T-cell (primary cell): ENCODE measurements at places on chromosomes 13 and 19. TPM values are rescaled to one million over a fixed set of nuclear protein-coding genes. Genes with fewer than 3 reads are reported as not detected.

DNA sequence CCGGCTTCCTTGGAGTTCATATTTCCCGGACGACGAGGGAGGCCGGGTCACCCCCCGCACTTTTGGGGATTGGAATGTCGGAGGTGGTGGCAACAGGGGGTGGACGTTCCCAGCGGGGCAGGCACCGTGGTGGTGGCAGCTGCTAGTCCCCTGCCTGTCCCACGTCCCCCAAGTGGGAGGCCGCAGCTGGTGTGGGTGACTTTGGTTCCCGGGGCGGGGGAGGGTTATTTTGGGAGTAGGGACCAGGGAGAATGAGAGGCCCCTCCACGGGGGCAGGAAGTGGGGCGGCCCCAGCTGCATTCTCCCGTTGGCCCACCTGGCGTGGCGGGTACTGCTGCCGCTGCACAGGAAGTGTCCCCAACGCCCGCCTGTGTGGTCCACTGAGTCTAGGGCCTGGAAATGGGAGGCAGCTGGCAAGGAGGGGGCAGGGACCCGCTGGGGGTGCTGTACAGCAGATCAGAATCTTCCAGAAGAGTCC lies 11.1 kb upstream of the PLIN3 start:
- no peak for DNase-seq

- DNase-seq: no peak
These were observed 57.3 kb downstream of the KLF2 start for GRCh38 chr19:16381756-16382401.

The NLRP9 gene
- total RNA-seq: not detected

The SHKBP1 gene
- total RNA-seq: 139 TPM

The NOSIP gene
- 173 TPM for total RNA-seq

GRCh38 chr19:12603714-12604113 lies 6.9 kb downstream of the ZNF490 start:
- DNase-seq: peak; percentile 30

DNA sequence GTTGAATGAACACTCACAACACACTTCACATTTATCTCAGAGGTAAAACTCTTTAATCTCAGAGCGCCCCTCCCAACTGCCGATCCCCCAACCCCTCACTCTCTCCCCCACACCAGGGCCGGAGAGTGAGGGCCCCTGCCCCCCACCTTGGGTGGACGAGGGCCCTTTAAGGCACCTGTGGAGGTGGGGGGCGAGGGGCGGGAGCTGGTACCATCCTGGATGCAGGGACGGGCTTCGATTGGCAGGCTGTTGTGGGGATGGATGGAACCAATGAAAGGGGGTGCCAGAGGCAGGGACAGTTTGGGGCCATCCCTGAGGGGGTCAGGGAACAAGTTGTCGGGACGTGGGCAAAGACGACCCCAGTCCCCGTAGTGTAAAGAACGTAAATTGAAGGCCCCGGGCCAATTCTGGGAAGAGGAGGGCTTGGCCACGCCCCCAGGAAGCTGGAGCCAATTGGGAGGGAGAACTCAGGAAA lies 1.7 kb upstream of the PNKP start:
- DNase-seq: no peak

GRCh38 chr19:16039081-16039480 lies 37.2 kb upstream of the TPM4 start:
- no peak for DNase-seq

DNA sequence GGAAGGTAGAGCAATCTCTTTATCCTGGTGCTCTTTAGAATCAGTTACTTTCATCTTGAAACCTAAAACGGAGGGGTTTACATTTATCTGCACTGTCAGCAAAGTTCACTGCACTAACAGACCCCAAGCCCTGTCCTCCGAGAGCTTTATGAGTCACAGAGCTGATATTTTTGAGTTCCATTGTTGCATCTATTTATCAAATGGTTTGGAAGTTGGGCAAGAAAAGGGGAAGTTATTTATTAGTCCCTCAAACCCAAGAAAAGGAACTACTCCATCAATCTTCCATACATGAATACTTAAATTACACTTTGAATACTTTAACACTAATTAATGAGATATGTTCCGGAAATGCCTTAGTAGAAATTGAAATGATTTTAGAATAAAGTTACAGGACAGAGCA lies 55.5 kb downstream of the EDNRB start:
- no peak for DNase-seq

- DNase-seq: no peak
These were observed 153.2 kb downstream of the USP12 start for GRCh38 chr13:27018344-27018861.

The RNF225 gene
- 0.49 TPM for total RNA-seq

DNA sequence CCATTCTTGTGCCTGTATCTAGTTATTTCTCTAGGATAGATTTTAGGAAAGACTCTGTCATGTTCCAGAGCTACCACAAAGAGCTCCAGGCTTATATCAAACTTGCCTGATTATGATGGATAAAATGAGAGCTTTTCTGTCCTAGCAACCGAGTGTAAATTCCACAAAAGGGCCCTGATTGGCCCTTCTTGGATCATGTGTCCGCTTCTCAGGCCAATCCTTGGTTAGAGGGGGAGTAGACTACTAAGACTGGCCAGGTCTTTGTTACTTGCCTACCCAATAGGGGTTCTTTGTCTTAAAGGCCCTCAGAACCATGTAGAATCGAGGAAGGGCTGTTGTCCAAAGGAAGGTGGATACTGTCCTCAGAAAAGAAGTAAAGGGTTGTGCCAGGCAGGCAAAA lies 2.4 kb downstream of the DHX34 start:
- no peak for DNase-seq

DNA sequence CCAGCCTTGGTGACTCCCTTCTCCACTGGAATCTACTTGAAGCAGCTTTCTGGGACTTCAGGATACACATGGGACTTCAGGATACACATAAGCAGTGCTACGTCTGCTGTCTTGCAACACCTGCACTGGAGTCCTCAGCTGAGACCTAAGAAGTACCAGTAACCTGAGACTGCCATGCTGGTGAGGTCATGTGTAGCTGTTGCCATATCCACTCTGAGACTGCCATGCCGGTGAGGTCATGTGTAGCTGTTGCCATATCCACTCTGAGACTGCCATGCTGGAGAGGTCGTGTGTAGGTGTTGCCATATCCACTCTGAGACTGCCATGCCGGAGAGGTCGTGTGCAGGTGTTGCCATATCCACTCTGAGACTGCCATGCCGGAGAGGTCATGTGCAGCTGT lies 937.9 kb downstream of the EFNB2 start:
- DNase-seq: no peak

The C1QTNF9B gene
- not detected for total RNA-seq
